ENCODE measurements at places on chromosomes 4 and X.

- peak; percentile 27 for DNase-seq
These were observed 11.2 kb downstream of the USP9X start for GRCh38 chrX:41096339-41096955.

DNA sequence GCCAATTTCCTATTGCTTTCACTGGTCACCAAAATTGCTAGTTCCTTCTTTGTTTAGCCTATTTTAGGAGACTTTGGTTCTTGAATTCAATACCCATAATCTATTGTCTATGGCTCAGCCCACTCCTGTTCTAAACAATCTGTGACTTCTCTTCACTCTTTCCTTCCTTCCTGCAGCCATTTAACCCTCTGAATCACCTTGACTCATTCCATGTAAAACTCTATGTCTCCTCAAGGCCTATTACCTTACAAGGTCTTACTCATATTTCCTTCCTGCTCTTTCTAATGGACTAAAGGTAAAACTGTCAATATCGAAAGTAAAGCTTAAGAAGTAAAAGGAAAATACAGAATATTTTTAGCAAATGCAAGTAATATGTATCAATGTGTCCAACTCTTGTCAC is 301.6 kb downstream of the ARHGAP24 start:
- peak; percentile 72 for DNase-seq

- DNase-seq: no peak
These were observed 20.4 kb upstream of the TENM3 start for GRCh38 chr4:182222766-182223165.

GRCh38 chr4:124943145-124943889 is 230.8 kb upstream of the ANKRD50 start:
- DNase-seq: peak; percentile 75

DNA sequence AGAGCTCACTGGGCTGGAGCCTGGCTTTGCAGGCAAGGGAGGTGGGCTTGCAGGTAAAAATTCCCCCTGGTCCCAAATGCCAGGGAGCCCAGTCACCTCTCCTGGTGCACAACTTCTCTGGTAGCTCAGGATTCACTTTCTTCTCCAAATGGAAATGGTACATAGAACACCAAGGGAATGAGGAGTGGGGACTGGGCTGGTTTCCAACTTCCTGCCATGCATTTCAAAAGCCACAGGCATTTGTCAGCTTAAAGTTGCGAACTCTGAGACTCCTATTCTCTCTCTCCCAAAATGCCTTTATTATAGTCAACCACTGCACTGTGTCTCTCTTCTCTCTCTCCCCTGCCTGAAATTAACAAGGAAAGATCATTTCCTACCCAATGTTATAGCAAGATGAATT is 177.3 kb downstream of the GRIA3 start:
- DNase-seq: no peak

DNA sequence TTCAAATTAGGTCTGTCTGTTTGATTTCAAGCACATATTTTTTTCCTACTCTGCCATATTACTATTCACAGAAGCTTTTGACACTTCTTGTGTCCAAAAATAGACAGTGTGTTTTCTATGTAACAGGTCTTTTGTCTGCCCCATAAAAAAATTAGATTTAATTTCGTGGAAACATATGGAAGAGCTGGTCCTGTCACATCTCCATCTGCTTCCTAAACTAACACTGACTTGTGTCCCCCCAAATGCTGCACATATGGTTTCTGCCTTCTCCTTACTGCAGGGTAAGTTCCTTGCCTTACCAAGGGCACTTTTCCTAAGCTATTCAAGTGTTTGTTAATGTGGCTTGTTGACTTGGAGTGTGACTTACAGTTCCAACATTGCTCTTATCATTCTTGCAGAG is 340.7 kb upstream of the ARX start:
- no peak for DNase-seq

DNA sequence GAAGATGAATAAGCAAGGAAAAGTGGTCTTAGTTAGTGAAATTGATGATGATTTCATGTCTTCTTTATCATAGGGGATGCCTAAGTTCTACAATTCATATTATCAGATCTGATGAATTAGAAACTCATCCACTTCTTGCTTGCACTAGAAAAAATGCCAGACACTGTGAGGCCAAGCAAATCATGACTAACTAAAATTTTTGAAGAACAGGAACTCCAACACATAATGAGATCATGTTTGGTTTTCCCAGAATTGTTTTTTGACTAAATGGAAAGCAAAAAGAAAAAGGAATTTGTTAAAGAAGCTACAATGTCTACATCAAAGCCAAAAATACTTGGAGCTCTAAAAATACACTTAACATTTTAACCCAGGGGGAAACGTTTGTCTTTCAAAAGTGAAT is 120.4 kb downstream of the ARSF start:
- DNase-seq: peak; percentile 74
